ENCODE measurements at places on chromosomes 13 and 19.

GRCh38 chr19:32680986-32681385 lies 5.3 kb downstream of the RGS9BP start:
- no peak for DNase-seq

DNA sequence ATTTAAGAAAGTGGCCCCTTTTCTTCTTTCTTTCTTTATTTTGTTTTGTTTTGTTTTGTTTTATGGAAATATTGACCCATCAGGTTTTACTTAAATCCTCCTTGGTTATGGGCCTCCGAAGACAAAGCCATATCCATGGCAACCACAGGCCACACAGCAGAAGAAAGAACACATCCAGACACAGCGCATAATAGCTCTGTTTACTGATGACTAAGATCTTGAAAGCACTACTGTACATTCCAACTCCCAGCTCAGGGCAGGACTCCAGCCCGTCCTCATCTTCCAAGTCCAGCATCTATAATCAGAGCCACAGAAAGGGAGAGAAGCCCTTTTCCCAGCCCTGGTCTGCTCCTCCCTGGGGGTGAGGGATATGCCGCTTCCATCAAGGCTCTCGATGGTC lies 84.3 kb downstream of the NUFIP1 start:
- DNase-seq = no peak

GRCh38 chr19:47824396-47824795 lies 2.7 kb downstream of the CRX start:
- DNase-seq = no peak

GRCh38 chr19:29683009-29683408 lies 17.7 kb downstream of the PLEKHF1 start:
- no peak for DNase-seq

DNA sequence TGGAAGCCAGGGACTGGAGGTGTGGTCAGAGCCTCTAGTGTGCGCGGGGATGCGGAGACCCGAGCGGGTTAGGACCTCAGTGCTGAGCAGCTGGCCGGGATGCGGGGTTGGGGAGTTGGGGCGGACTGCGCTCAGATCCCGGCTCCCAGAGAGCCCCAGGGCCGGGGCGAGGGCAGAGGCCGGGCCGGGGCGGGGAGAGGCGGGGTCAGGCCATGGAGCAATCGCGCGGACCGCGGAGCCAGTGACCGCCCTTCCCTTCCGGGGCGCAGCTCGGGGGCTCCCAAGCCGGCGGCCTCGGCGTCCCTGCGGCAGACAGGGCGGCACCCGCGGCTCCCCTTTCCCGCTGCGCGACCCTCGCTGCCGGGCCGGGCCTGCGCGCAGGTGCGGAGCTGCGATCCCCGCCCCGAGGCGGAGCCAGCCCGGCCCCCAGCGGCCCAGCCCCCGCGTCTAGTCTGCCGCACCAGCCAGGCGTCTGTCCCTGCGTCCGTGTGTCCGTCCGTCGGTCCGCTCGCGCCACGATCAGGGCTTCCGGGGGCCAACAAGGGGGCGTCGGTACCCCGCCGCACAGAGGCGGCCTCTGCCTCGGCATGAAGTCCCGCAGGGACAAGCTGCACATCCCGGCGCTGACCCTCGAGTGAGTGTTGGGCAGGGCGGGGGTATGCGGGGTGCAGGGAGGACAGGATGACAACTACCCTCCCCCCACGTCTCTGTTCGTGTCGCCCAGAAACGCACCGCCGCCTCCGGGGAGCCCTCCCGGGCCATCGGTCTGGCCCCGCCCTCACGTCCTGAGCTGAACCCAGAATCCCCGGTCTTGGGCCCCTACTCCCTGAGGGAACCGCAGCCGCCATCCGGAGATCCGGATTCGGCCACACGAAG lies 12.4 kb downstream of the MAST3 start:
- DNase-seq = no peak

GRCh38 chr19:32497391-32497790 lies 83.6 kb upstream of the PDCD5 start:
- no peak for DNase-seq

DNA sequence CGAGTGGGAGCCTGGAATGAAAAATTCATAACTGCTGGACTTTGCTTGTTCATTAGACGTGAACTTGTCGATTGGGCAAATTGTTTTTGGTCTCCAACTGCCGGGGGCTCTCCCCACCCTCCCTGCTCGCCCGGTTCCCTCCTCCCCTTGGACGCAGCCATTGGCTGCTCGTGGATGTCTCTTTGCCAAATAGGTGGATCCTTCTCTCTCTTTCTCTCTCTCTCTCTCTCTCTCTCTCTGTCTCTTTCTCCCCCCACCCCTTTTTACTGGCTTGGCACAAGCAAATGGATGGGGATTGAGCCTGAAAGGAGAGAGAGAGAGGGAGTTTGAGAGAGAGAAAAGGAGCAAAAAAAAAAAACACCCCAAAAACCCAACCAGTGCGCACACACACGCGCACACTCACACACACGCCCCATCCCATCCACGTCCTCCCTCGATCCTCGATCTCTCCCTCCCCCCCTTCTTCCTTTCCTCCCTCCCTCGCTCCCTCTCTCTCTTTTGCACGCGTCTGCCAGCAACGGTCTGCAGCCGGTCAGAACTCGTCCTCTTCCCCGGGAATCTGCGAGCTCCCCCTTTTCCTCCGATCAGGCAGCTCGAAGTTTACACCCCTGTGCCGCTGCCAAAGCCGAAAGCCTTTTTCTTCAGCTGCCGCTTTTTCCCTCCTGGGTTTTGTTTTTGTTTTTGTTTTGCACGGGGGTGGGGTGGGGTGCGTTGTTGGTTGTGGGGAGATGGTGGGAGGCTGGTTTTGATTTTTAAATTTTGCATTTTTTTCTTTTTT lies 27.8 kb downstream of the NFIX start:
- no peak for DNase-seq

DNA sequence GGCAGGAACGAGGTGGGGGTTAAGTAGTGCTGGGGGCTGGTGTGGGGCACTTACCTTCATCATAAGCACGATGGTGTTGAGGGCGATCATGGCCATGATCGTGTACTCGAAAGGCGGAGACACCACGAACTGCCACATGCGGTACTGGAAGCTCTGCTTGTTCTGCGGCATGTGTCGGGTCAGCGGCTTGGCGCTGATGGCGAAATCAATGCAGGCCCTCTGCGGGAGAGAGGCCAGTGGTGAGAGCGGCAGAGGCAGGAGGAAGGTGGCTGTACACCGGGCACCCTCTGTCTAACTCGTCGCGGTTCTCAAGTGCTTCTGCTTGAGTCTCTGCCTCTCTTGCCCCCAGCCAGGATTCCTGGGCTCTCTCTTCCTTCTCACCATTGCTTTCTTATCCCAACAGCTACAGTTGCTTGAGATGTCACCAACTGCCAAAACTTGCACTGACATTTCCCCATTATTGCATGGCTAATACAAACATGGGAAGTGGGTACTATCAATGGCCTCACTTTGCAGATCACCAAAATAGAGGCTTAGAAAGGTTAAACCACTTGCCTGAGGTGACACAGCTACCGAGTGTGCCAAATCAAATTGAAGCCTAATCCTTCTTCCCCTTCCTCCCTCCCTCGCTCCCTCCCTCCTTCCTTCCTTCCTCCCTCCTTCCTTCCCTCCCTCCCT lies 105.0 kb downstream of the IER2 start:
- no peak for DNase-seq

DNA sequence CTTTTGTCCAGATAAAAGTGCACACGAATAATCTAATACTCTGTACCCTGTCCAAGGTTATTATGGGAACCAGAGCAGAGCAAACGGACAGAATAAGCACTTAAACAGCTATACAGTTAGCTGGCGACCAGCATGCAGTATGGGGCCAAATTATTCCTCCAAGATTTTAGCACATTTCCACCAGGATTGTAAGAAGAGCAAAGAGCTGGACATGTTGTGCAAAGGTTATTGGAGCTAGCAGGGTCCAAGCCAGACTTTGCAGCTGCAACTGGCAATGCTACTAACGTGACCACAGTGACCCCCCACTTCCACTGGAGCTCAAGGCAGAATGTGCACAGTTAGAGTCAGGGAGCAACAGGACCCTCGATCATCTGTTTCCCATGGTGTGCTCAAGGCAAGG lies 89.9 kb downstream of the COL4A1 start:
- DNase-seq = no peak

DNA sequence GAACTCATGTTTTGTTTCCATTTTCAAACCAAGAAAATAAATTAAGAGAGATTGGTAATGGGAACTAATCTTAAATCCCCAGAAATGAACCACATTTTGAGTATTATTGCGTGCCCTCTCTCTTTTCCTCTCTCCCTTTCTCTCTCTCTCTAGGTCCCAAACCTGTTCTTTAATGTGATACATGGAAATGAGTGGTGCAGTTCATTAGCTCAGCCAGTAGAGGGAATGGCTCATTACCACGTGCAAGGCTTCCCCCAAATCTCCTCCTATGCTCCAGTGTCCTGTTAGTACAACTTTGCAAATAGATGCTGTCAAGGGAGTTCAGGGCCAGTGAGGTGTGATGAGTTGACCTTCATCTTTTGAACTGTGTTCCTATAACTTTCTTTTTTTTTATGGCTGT lies 178.4 kb downstream of the FGF9 start:
- no peak for DNase-seq

GRCh38 chr13:109135018-109135417 lies 505.6 kb downstream of the MYO16 start:
- DNase-seq = no peak

DNA sequence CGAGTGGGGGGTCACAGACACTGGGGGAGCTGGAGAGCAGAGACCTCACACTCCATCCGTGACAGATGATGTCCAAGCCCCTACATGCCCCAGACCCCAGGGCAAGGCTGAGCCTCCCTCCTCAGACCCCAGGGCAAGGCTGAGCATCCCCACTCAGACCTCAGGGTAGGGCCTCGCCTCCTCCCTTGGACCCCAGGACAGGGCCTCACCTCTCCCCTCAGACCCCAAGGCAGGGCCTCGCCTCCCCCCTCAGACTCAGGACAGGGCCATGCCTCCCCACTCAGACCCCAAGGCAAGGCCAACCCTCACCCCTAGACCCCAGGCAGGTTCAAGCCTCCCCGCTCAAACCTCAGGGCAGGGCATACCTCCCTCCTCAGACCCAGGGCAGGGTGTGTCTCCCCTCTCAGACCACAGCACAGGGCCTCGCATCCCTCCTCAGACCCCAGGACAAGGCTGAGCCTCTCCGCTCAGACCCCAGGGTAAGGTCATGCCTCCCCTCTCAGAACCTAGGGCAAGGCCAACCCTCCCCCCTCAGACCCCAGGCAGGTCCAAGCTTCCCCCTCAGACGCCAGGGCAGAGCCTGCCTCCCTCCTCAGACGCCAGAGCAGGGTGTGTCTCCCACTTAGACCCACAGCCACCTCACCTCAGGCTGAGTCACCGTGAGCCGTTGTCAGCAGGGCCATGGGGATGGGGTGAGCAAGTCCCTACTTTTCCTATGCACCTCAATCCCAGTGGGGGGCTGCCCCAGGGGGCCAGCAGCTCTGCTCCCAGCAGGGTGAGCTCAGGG lies 1.7 kb upstream of the S1PR4 start:
- no peak for DNase-seq

- DNase-seq = no peak
Observed at GRCh38 chr13:35765366-35765765, 288.9 kb upstream of the MAB21L1 start.

- no peak for DNase-seq
Observed at GRCh38 chr13:73778242-73778864, 355.9 kb downstream of the KLF12 start.

DNA sequence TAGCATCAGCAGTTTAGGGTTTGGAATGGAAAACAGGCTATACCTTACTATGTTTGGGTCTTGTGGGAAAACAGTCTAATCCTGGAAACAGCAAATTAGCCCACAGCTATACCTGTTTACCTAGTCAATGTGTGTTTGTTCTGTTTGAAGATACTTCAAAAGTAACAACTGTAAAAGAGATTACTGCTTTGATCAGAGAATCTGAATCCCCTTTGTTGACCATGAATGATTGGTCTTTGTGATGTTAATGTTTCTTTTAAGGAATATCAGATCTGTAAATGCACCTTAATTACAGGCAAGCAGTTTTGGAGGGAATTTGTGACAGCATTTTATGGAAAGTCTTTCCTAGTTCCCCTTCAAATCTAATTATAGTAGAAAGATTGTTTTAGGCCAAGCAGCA lies 20.7 kb upstream of the KLF5 start:
- DNase-seq = no peak

- no peak for DNase-seq
Observed at GRCh38 chr13:113836768-113837559, 26.9 kb downstream of the GAS6 start.

- peak; percentile 60 for DNase-seq
Observed at GRCh38 chr19:39502640-39503417, 4.1 kb downstream of the DLL3 start.

DNA sequence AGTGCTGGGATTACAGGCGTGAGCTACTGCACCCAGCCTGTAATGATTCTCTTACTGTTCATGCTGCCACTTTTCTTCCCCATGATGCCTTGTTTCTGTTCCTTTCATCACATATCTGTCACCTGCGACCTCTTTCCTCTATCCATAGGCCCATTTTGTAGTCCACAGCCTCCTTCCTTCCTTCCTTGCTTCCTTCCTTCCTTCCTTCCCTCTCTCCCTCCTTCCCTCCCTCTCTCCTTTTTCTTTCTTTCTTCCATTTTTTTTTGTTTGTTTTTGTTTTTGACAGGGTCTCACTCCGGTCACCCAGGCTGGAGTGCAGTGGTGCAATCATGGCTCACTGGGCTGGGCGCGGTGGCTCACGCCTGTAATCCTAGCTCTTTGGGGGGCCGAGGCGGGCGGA lies 4.2 kb downstream of the GYS1 start:
- DNase-seq = no peak

DNA sequence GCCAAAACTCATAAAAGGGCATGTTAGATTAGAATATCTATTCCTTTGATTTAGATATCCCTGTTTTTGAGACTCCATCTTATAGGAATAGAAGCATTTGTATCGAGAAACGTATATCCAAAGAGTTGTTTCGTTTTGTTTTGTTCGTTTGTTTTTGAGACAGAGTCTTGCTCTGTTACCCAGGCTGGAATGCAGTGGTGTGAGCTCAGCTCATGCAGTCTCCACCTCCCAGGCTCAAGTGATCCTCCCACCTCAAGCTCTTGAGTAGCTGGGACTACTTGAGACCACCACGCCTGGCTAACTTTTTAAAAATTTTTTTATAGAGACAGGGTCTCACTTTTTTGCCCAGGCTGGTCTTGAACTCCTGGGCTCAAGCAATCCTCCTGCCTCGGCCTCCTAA lies 26.6 kb upstream of the ZMYM5 start:
- DNase-seq = no peak

DNA sequence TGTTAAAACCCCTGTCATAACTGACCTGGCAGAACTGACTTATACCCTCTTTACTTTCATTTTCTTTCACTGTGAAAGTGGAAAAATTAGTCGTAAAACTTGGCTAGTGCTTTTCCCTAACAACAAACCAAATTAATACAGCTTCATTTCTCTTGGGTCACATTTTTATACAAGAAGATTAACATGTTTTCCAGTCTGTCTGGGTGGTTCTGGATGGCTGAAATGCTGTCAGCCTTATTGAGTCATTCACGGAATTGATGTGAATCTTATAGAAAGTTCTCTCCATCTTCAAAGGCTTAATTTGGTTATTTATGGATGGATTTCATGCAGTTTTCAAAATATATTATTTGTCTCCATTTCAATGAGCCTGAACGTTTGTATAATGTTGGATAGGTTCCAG lies 440.0 kb downstream of the KCTD12 start:
- no peak for DNase-seq

GRCh38 chr13:107600971-107601370 lies 614.4 kb downstream of the LIG4 start:
- DNase-seq = no peak

Measured in stimulated activated CD4-positive, alpha-beta T cell treated with anti-CD3 and anti-CD28 coated beads, TNF-alpha, amount 100 ng/mL, for 48 hours (primary cell).